ENCODE measurements at places on chromosomes 7 and 10.

GRCh38 chr7:15104411-15105092 lies 202.0 kb upstream of the DGKB start:
- DNase-seq: no peak

DNA sequence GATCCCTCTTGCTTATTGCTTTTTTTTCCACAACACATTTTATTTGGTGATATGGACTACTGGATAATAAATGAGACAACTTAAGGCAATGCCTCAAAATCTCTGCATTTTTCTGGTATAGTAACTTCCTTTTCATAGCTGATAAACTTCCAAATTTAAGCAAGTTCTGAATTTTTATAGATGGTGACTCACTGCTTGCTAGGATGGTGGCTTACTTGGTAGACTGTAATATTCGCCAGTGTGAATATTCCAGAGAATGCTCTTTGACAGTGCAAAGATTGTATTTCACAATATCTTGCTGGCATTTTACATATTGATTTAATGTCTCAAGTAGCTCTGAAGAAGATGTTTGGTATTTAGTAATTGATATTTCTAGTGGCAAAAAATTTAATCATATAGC lies 472.4 kb downstream of the TFEC start:
- DNase-seq: no peak

DNA sequence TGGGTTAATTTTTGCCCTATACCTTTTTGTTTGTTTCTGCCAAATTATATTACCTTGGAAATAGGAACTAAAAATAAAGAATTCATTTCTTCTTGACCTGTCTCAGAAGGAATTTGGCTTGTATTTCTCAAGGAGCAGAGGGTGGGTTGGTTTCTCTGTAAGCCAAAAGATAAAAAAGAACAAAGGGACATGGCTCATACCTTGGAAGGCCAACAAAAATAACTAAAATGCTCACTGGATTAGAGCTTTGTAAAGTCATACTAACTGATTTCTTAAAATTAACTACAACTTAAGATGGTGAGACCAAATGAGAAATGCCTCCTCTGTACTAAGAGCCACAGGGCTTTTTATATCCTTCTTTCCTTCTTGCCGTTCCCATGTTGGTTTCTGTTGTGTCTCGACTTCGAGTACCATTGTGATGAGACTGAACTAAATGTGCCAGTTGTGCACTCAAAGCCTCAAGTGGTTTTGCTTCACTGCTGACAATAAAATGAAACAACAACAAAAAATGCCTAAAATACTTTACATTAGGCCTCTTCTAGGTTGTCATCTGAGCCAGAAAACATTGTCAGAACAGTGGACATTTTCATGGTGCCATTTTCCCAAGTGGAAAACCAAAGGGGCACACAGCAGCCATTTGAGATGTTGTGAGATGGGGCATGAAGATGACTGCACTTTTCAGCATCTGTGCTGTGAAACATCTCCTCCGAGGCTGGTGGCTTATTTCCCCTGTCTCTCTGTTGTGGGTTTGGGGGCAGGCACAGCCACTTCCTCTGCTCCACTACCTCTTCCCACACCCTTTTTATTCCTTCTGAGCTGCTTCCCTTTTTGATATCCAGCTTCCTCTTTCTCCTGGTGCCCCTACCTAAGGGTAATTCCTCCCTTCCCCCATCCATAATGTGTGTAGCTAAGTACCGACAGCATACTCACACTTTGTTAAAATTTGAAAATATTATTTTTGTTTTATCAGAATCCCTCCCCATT lies 51.8 kb upstream of the AGR3 start:
- peak; percentile 27 for DNase-seq

- no peak for DNase-seq
Measured at GRCh38 chr7:99170730-99171074, 26.8 kb upstream of the SMURF1 start.

DNA sequence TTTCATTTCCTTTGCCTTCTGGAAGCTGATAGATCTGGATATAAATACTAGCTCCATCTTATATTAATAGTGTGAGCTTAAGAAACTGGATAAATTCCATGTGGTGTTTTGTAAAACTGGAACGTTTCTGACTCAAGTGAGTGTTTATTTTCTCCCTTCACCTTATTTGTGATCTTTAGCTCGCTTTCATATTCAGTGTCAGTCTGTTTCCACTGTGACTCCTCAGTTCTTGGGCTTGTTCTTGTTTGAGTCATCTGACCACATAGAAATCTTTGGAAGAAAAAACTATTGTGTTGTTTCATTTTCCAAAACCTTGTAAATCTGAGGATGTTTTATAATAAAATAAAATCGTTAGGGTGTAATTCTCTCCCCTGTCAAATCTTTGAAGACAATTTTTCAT lies 186.4 kb downstream of the POLR1F start:
- DNase-seq: no peak

- DNase-seq: no peak
Measured at GRCh38 chr7:12646139-12646538, 41.3 kb upstream of the ARL4A start.

GRCh38 chr7:2019461-2019710 lies 213.4 kb downstream of the MAD1L1 start:
- no peak for DNase-seq

DNA sequence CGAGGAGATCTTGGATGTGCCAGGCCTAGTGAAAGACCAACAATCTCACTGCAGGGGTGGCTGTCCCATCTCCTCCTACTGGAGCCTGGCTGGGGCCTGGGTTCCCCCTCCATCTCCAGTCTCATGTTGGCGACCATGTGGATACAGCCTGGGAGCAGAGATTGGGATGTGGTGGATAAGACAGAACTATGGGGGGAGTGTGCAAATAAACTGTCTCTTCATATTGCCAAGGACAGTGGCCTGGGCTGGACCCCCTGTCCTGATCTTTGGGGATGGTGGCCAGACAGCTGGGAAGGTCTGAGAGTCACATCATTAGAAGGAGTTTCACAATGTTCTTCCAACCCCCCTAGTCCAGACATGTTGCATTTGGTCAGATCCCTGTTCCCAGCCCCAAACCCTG lies 5.8 kb upstream of the MINDY4 start:
- no peak for DNase-seq

GRCh38 chr7:27678617-27679260 lies 16.1 kb upstream of the HIBADH start:
- DNase-seq: no peak

DNA sequence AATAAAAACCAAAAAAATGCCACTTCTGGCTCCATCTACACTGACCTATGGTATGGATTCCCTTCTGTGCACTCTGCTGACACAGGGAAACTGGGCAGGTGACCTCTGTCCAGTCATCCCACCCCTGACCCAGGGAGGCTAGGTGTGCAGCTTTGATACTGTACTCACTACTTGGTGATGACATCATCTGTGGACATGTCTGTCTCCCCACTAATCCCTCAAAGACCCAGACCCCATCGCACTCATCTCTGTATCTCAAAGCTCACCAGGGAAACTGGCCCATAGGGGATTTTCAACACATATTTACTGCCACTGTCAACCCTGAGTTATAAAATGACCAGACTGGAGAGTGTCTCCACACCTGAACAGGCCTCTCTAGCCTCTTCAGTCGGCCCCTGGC lies 10.6 kb downstream of the SGMS1 start:
- DNase-seq: no peak

DNA sequence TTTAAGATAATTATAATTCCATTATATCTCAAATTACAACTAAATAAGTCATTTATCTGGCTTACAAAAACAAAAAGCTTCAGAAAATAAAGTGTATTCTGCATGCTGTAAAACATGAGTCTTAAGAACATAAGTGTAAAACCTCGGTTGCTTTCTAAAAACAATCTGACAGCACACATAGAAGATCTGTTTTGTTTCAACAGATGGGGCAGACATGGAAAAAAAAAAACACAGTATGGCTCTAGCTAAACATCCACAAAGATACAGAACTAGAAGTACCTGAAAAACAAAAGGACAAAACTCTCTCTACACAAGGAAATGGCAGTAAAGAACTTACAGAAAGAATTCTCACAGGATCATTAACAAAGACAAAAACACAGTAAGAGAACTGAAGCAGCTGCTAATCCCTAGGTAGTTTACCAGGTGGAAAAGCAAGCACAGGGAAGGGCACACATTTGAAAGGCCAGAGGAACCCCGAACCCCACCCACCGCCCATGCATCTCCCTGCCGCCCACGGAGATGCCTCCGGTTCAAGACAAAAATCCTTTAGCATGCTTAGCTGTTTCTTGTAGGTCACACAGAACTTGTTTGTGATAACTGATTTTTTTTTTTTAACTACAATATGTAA lies 42.5 kb downstream of the DLD start:
- no peak for DNase-seq

DNA sequence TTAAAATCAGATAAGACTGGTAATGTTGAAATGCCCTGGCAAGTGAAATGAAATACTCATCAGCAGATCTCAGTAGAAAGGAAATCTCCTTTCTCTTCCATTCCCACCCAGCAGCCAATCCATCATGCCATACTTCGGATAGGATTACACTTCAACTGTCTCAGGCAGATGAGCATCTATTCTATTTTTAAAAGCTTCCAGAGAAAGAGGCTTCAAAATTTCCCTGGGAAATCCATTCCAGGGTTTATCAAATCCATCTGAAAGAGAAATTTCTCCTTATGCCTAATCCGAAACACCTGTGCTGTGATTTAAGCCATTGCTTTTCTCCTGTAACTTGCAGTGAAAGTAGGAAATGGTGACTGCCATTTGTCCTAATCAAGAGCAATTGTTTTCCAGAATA lies 60.4 kb upstream of the RAPGEF5 start:
- no peak for DNase-seq

DNA sequence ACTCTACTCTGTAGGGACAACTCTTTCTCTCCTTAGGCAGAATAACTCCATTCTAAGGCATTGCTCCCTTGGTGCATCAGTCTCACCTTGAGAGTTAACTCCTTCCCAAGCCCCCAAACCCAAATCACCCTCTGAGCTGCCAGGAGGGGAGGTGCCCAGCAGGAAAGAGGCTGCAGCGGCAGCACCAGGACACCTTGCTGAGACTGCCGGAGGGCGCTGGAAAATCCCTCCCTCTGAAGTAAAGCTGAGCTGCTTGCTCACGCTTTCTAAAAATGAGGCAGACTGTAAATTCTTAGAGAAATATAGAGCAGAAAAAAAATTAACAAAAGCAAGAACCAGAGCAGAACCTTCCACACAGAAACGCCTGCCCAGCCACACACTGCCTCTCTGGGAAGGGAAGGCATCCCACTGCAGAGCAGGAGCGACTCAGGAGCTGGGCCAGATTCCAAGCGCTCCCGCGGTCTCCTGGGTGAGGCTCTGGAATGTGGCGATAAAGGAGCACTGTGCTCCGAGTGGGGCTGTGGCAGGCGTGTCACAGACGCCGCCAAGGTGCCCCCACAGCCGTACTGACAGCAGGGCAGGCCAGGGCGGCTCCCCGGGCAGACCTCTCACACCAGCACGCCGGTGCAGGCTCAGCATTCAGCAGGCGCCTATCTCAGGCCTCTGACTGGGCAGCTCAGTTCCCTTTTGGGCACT lies 202.1 kb downstream of the TNS3 start:
- DNase-seq: no peak

GRCh38 chr10:28505359-28505959 lies 27.5 kb upstream of the WAC start:
- no peak for DNase-seq

All from CD4-positive, alpha-beta T cell treated with Interleukin-12 subunit alpha and Interleukin-12 subunit beta, for 1 hour (primary cell).